ENCODE measurements at places on chromosomes 1 and 21. TPM values are rescaled to one million over a fixed set of nuclear protein-coding genes. Genes with fewer than 3 reads are reported as not detected.
A peak's percentile ranks its signal among the peaks of the same experiment; 100 is the strongest.

GRCh38 chr1:34265396-34265795, 88.7 kb downstream of the C1orf94 start:
- peaks cover 38% of the 10 kb centered on the region for H3K27me3 ChIP-seq
- no peaks in the 10 kb centered on the region for H3K36me3 ChIP-seq

DNA sequence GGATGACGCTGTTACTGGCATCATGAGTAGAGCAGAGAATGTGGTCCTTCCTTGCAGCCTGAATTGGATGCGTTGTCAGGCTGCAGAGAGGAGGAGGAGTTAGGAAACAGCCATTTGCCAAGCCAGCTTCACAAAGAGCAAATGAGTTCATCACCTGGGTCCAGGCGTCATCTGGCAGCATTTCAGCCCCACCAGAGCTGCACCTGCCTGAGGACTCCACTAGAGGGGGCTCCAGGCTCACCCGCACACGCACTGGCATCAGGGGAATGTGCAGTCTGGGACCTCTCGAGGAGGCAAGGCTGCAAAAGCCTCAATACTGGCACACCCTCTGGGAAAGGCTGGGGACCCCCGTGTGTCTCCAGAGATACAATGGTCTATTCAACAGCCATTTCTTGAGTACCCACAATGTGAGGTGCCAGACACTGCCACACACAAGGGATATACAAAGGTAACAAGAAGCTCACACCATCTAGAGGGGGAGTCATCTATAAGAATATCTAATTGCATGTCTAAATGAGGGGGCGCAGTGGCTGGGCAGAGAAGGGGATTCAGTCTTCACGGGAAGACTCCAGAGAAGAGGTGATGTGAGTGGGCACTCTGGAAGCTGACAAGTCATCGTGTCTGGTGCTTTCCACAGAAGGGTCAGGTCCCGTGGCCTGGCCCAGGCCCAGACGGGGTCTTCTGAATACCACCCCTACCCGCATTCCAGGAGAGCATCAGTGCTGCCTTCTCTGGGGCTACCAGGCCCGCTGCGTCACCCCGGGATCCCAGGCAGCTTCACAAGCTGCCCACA, 53.5 kb upstream of the CNTN2 start:
- peak overlapping the region; percentile 20 for H3K27ac ChIP-seq
- H3K36me3 ChIP-seq: no peaks in the 10 kb centered on the region
- peak; percentile 24 for DNase-seq
- H3K4me3 ChIP-seq: no peak overlapping the region
- peaks cover 10% of the 10 kb centered on the region for H3K4me1 ChIP-seq

DNA sequence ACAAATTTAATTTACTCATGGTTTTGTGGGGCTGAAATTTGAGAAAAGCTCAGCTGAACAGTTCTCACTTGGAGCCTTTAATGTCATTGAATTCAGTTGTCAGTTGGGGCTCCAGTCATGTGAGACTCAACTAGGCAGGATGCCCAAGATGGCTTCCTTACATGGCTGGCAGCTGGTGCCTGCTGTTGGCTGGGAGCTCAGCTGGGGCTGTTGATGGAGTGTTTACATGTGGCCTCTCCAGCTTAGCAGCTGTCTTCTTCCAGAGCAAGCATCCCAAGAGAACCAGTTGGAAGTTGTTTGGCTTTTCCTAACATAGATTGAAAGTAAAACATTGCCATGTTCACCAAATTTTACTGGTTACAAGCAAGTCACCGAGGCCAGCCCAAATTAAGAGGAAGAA, 81.8 kb upstream of the KCNA3 start:
- H3K27ac ChIP-seq: no peak overlapping the region
- peaks cover 21% of the 10 kb centered on the region for H3K27me3 ChIP-seq
- H3K36me3 ChIP-seq: no peaks in the 10 kb centered on the region
- H3K4me1 ChIP-seq: no peaks in the 10 kb centered on the region

GRCh38 chr1:85396194-85396593, 68.8 kb downstream of the DDAH1 start:
- no peak overlapping the region for H3K4me3 ChIP-seq
- H3K27ac ChIP-seq: no peak overlapping the region
- H3K27me3 ChIP-seq: no peaks in the 10 kb centered on the region
- no peaks in the 10 kb centered on the region for H3K36me3 ChIP-seq
- no peaks in the 10 kb centered on the region for H3K4me1 ChIP-seq

- peaks cover 16% of the 10 kb centered on the region for H3K4me1 ChIP-seq
- no peak overlapping the region for H3K4me3 ChIP-seq
- H3K36me3 ChIP-seq: no peaks in the 10 kb centered on the region
- H3K27ac ChIP-seq: no peak overlapping the region
These were observed 4.8 kb downstream of the CTH start for GRCh38 chr1:70415882-70416281.

GRCh38 chr1:33424205-33424604, 6.7 kb downstream of the PHC2 start:
- peaks cover 49% of the 10 kb centered on the region for H3K27me3 ChIP-seq
- H3K4me3 ChIP-seq: no peak overlapping the region
- H3K36me3 ChIP-seq: no peaks in the 10 kb centered on the region

The PYHIN1 gene
- total RNA-seq: 10.9 TPM

The FMO2 gene
- total RNA-seq: not detected

- H3K27me3 ChIP-seq: peaks cover 5% of the 10 kb centered on the region
- H3K4me3 ChIP-seq: no peak overlapping the region
- no peak overlapping the region for H3K27ac ChIP-seq
These were observed 308.6 kb downstream of the TPR start for GRCh38 chr1:186066411-186066810.

The MYOG gene
- not detected for total RNA-seq

GRCh38 chr1:162303004-162303344, 73.7 kb downstream of the SPATA46 start:
- no peak overlapping the region for H3K27ac ChIP-seq
- peaks cover 11% of the 10 kb centered on the region for H3K27me3 ChIP-seq
- no peaks in the 10 kb centered on the region for H3K36me3 ChIP-seq
- no peak for DNase-seq
- H3K4me3 ChIP-seq: no peak overlapping the region
- H3K4me1 ChIP-seq: no peaks in the 10 kb centered on the region

The IQCC gene
- 2.1 TPM for total RNA-seq

The KRTAP10-11 gene
- not detected for total RNA-seq

All from naive thymus-derived CD8-positive, alpha-beta T cell (primary cell).